ENCODE measurements at places on chromosomes 6 and 20.

DNA sequence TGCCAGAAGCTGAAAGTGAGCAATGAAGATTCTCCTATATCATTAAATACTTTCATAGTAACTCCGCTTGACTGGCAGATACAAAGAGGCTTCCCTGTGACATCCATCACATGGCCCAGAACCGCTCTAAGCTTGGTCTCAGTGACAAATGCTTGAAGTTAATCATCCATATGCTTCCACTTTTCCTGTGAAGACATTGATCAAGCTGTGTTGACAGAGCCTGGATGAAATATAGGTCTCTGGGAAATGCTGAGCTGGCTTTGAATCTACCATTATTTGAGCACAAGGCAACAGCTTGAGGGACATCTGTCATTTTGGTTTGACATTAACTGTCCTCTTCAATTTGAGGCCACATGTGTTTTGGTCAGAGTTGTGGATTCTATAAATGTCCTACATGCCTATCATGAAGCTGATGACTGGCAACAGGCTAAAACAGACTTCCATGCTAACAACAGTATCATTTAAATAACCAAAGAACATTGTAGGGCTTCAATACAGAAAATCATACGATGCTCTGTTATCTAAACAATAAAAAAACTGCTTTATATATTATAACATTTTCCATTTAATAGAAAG lies 402.2 kb upstream of the IRAK1BP1 start:
- DNase-seq = no peak

GRCh38 chr20:14707865-14708596 lies 370.6 kb upstream of the FLRT3 start:
- no peak for DNase-seq

DNA sequence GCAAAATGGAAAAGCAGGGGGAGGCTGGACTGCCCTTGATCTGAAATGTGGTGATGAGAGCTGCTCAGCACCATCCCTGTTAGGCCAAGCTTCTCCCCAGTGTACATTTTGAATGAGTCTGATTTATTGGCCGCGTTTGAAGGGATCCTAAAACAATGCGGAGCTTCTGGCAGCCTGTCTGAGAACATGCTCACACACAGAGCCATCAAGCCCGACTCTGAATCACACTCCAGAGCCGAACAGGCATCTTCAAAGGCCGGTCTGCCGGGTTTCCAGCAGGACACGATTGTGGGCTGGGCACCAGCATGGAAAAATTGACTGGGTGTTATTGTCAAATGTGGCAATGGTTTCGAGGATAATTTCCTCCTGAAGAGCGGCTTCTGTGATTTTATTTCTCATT lies 235.9 kb downstream of the TFAP2C start:
- DNase-seq = no peak

DNA sequence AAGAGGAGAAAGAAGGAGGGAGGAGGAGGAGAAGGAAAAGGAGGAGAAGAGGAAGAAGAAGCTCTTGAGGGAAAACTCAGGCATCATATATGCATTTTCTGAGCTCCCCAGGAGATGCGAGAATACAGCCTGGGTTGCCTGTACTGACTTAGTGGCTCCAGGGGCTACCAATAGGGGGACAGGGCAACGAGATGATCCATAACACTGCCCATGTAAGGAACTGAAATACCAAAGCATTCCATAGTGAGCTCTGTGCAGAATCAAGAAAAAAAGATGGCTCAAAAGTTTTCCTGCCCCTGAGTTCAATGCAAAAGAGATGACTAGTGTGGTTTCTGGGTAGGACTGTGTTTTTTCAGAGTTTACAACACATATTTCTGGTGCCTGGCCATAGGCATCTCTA lies 258.7 kb downstream of the ALDH8A1 start:
- no peak for DNase-seq

DNA sequence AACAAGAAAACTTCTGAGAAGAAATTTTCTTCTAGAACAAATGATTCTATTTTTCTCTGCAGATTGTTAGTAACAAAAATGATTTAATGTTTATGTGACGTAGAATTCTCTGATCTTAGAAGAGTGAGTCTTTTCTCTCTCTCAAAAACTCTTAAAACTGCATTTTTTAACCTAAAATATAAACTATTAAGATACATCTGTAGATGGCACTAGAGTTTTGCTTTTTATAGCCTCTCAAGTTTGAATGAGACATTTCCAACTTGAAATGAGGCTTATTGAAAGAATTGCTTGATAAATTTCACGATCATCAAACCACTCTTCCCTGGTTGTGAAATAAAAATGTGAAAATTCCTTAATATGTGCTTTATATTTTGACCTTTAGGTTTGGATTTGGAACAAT lies 53.8 kb downstream of the PHF3 start:
- no peak for DNase-seq

DNA sequence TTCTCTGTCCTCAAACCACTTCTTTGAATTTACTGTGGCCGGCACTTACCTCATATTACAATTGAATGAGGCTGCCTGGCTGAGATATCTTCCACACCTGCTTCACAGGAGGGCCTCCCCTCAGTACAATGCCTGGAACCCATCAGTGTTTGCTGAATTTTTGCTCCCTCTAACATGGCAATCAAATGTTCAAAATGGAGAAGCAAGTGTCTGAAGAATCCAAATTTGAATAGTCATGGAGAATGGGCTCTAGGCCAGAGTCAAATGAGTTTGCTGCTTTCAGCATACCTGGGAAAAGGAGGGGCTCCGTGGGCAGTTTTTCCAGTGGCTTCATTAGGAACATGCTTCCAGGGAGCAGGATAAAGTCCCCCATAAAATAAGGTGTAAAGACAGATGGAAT lies 564.8 kb downstream of the UTRN start:
- DNase-seq = no peak

DNA sequence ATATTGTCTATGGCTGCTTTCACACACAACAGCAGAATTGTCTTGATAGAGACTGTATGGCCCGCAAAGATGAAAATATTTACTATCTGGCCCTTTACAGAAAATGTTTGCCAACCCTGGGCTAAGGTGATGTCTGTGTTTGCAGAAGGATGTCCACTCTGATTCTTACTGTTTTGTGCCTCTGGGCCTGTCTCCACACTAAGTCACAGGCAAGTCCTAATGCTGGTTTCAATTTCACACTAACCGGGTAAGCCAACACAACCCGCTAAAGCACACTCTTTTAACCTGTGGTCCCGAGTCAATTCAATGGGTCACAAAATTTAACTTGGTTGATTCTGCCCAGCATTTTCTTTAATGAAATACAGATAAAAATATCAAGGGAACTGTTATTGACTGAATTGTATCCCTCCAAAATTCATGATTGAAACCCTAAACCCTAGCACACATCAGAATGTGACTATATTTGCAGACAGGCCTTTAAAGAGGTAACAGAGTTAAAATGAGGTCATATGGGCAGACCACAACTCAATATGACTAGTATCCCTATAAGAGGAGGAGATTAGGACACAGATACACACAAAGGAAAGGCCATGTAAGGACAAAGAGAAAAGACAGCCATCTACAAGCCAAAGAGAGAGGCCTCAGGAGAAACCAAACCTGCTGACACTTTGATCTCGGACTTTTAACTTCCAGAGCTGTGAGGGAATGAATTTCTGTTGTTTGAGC lies 78.4 kb downstream of the FYN start:
- no peak for DNase-seq

DNA sequence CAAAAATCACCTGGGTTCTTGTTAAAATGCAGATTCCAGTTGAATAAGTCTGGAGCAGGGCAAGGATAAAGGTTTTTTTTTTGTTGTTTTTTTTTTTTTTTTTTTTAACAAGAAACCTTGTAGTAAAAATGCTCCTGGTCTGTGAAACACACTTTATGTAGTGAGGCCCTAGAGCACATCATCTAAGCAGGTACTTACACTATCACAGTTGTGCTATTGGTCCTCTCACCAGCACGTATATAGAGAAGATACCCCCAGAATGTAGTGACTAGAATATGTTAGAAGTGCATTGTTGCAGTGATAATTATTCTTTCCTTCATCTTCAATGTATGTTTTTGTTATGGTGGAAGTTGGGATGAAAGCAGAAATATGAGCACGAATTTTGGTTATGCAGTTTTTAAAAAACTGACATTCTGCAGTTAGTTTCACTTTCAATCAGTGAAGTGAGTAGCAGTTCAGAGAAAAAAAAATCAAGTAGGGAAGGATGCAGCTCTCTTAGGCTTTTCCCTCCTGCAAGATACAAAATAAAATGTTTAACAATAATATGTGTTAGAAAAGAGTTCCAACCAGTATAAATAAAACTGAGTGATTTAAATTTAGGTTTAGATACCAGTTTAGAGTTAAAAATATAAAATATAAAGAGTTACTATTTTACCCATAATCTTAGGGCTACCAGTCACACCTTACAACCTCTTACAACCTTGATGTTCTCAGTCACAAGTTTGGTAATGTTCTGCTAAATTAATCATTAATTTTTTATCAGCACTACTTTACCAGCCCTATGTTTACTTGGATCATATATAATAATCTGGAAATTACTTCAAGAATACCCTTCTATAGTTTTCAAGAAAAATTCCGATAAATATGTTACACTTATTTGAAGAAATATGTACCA lies 9.2 kb upstream of the DEFB113 start:
- DNase-seq = no peak

DNA sequence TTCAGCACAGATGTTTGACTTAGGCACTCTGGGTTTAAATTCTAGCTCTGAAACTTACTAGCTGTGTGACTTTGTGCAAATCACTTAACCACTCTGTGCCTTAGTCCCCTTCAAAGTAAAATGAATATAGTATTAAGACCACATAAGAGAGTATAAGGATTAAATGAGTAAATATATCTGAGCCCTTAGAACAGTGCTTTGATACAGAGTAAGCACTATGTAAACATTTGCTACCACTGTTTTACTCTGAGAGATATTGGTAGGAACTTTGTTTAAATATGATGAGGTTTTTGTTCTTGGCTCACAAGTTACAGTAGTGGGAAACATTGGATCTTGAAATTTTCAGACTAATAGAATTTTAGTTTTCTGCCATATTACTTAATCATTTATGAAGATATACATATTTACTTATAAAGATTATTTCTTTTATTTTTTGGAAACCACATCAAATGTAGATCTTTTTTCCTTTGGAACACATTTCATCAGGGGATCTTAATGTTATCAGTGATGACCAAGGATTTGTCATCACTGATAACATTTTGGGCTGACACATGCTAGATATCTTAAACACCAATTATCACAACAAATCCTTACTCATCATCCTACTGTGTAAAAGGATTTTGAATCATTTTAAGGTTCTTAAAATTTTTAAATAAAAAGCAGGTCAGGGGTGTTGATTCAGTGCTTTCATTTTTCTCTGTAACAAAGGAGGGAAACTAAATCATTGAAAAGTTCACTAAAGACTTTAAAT lies 226.2 kb downstream of the EYA4 start:
- peak; percentile 10 for DNase-seq

GRCh38 chr20:11976966-11977365 lies 59.3 kb downstream of the BTBD3 start:
- no peak for DNase-seq

- no peak for DNase-seq
Observed at GRCh38 chr6:4327841-4328240, 192.5 kb upstream of the ECI2 start.

DNA sequence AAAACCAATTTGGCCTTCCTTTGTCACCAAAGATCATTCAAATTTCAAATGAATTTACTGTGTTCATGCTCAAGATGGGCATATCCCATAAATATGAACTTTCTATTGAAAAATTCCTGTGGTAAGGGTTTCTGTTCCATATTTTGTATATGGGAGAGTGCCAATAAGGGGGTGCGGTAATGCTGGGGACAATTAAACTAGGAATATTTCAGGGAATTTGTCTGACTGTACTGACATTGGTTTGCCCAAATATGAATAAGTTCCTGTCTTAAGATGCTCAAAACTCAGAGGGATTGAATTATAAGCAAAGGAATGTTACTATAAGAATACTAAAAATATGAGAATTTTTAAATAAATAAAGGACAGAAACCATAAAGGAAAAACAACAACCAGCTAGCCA lies 553.0 kb upstream of the MARCKS start:
- no peak for DNase-seq

DNA sequence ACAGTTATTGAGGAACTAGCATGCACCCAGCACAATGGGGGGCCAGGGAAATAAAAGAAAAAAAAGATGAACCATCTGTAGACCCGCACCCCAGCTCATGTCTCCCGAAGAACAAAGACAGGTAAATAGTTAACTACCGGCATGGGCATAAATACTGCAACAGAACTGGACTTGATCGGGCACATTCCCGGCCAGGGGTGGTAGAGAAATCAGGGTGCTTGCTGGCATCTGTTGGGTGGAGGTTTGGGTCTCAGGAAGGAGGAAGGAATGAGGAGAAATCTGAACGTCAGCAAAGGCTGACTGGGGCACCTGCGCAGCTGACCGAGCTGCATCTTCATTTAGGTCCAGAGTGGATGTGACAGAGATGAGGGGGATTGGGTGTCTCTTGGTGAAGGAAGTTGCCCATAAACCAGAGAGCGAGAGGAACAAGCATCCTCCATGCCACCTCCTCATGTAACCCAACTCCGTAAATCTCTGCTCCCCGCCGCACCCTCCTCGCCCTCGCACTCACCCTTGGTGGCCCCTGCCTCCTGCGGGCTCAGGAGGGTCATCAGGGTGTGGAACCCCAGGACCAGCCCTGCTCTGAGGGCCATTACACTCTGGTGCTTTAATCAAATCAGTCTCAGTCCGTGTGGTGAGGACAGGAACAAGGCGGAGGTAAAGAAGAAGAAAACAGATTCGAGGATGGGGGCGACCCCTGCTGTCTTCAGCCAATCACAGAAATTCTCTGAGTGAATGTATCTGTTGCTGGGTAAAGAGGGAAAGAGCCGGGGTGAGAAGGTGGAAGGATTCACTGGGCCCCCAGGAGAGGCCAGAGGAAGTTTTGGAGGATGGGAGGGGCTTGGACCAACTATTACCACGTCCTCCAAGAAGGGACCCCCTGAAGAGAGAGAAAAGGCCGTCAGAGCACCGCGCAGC lies at the start of gene HLA-DOA:
Gene HLA-DOA (minus strand): TSS at position 648 of the 918 bp plus-strand sequence.
- DNase-seq = no peak

DNA sequence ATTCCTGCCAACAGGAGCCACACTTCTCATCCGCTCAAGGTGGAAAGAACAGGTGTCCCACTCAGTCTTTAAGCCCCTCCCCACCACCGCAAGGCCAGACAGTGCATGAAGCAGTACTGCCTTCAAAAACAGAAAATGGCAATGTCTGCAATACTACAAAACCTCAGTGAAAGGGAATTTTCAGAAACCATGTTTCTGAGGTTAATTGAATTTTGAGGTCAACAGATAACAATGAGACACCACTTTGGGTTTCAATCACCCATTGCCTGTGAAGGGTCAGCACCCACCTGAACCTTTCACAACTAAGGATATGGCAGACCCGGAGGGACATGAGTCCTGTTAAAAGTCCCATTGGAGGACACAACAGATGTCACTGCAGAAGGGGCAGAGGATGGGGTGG lies 13.0 kb downstream of the ZC3H12D start:
- no peak for DNase-seq

GRCh38 chr6:152575161-152575560 lies 62.0 kb downstream of the SYNE1 start:
- no peak for DNase-seq
